ENCODE measurements at places on chromosomes 4 and X.

DNA sequence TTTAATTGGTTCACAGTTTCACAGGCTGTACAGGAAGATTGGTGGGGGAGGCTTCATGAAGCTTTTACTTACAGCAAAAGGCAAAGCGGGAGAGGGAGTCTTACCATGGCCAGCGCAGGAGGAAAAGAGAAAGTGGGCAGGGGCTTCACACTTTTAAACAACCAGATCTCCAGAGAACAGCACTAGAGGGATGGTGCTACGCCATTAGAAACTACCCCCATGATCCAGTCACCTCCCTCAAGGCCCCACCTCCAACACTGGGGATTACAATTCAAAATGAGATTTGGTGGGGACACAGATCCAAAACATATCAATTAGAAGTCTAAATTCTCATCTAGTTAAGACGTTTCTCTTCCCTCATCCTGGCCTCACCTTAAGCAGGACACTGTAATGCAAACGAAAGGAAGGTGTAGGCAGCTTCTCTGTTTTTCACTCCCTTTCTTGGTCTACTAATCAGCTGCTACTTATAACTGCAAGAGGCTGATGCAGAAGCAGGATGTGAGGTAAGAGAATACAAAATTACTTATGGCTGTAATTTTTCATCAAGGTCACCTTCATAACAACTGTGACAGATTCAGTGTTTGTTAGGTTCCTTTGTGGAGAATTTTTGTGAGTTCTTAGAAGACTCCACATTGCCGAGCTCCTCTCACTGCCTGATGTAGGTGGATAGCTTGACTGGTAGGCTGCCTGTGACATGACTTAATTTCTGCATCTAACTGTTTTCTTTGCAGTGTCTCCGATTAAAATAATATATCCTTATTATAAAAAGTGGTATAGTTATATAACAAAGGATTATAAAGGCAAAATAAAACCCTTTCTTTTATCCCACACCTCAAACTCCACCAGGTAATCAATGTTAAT is 255.1 kb downstream of the IL15 start:
- DNase-seq, result no peak

DNA sequence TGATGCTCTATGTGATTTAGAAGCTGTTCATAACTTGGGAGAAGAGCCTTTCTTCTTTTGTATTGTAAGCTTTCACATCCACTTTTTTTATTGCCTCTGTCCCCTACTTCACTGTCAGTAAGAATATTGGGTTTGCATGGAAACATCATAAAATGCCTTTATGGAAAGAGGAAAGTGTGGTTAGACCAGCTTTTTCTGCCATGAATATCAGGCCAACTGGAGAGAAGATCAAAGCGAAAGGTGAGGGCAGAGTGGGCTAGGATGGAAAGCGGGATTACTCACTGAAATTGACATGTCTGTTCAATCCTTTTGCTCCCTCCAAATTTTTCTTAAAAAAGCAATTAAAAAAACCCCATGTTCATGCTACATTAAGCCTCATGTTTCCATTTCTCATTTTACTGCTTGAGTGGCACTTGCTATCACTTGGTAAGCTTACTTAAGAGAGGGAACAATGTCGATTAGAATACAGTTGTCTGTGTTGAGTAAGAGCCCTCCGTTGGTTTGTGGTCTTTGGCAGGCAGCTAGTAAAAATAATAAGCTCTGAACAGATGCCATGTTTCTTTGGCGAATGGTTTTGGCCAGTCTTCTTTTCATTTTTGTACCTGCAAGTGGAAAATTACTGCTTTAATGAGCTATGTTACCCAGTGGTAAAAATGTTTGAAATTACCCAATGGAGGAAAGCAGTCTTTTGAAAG is 35.9 kb downstream of the SUPT20HL1 start:
- DNase-seq, result no peak

DNA sequence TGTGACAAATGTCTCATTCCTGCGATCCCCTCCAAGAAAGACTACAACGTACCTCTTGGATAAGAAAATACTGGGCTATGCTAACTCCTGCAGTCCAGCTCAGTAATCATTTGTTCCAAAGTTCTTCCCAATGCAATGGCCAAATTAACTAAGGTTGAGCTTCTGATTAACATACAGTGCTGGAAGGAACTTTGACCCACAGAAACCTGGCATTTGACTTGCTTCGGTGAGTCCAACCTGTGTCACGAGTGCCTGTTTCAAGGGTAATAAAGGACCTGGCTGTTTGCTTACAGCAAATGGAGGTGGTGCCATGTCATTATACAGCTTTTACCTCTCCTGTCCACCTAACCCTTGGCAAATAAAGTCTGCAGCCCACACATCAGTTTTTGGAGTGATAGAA is 83.2 kb downstream of the RBM47 start:
- no peak for DNase-seq

DNA sequence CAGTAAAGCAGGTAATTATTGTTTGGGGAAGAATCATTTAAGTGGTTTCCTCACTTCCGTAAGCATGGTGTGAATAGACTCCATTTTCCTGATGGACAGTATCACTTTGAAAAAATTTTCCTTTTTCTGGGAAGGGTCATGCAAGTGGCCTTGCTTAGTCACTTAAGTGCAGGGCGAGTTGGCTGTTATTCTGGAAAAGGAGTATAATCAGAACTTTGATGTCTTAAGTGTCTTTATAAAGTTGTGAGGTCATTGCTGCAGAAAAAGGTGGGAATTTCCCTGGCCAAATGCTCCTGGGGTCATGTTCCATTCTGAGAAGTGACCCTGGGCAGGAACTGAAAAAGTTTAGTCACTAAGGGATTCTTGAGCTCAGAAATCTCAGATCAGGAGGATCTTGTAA is 146.1 kb upstream of the OTUD4 start:
- no peak for DNase-seq

DNA sequence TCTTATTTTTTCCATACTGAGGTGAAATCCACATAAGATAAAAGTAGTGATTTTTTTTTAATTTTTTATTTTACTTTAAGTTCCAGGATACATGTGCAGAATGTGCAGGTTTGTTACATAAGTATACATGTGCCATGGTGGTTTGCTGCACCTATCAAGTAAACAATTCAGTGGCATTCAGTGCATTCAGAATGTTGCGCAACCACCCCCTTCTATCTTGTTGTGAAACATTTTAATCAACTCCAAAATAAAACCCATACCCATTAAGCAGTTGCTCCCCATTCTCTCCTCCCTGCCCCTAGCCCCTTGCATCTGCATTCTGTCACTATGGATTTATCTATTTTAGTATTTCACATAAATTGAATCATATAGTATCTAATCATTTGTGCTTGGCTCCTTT is 121.2 kb downstream of the KLHL13 start:
- DNase-seq, result no peak

DNA sequence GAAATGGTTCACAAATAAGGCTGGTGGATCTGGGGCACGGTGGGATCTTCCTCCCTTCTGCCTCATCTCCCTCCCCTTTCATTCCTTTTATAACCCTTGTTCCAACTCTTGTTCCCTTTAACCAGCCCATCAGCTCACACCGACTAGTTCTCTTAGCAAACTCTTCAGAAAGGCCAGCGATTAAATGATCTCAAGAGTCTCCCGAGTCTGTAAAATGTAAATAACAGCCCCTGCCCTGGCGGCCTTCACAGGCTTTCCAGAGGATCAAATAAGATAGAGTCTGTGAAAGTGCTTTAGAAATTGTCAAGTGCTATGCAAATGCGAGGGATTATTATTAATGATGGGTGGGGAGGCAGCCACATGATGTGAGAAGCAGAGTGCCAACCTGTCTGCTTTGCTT is 27.1 kb downstream of the TSC22D3 start:
- no peak for DNase-seq

DNA sequence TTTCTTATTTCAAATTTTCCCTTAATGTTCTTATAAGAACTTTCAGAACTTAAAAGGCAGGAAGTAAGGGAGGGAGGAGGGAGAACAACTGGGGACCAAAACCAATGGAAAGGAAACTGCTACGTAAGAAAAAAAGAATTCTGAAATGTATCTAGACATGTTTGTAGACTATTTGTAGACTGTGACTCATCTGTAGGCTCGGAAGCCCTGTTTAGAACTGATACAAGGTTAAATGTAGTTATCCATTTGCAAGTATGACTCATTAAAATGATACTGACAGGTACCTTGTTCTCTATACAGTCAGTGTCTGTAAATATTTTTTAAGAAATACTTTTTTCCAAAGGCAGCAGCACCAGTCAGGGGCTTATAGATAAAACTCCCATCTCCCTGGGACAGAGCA is 202.0 kb downstream of the DHX15 start:
- DNase-seq, result no peak

DNA sequence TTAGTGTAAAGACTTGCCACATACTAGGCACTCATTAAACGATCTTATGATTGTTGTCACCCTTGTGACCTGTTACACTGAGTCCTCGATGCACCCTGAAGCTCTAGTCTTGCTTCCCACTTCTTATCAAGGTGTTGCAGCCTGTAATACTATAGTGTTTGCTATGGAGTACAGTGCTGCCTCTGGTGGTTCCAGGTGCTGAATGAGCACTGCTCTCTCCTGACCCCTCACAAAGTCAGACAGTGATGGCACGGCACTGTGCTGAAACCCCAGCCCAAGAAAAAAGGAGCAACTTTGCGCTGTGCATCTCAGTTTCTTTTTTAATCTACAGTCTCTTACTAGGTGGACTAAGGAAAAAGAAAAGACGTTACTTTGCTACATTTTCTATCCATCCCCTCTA is 106.3 kb downstream of the GC start:
- no peak for DNase-seq
